Heart right ventricle (tissue), 16 donors: ENCODE measurements at places on chromosomes 5 and 9. TPM values are rescaled to one million over a fixed set of nuclear protein-coding genes. Genes with fewer than 3 reads are reported as not detected.

GZMA gene
- 0.38 TPM for total RNA-seq

APBA1 gene
- total RNA-seq, result 1.9 TPM

ZNF618 gene
- total RNA-seq, result 2.4 TPM

DNA sequence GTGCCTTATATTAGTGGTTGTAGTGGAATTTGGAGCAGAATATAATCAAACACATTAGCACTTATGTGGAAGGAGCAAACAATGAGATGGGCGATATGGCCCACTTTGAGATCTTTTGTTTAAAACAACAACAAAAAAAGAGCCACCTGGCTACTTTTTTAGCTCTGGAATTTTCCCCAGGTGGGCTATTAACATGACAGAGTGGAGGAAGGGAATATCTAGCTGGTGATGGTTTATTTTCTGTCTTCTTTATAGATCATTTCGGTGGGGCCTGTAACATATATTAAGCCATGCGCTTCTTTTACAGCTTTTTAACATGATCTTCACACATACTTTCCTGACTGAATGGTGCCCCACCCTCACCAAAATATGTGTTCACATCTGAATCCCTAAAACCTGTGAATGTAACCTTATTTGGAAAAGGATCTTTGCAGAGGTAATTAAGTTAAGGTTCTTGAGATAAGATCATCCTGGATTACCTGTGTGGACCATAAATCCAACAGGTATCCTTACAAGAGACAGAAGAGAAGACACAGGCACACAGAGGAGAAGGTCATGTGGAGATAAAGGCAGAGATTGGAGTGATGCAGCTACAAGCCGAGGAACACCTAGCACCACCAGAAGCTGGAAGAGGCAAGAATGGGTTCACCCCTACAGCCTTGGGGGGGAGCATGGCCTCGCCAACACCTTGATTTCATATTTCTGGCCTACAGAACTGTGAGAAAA, 16.6 kb upstream of the ENTREP1 start:
- no peak overlapping the region for H3K27ac ChIP-seq
- H3K4me1 ChIP-seq, result no peaks in the 10 kb centered on the region
- no peak overlapping the region for H3K4me3 ChIP-seq
- no peaks in the 10 kb centered on the region for H3K27me3 ChIP-seq
